Naive thymus-derived CD8-positive, alpha-beta T cell (primary cell): ENCODE measurements at places on chromosomes 1 and 21. TPM values are rescaled to one million over a fixed set of nuclear protein-coding genes. Genes with fewer than 3 reads are reported as not detected.
A peak's percentile ranks its signal among the peaks of the same experiment; 100 is the strongest.

Gene C1orf141
- total RNA-seq: not detected

Gene NTRK1
- not detected for total RNA-seq

Gene NUP210L
- total RNA-seq: 0.16 TPM

Gene DCDC2B
- not detected for total RNA-seq

DNA sequence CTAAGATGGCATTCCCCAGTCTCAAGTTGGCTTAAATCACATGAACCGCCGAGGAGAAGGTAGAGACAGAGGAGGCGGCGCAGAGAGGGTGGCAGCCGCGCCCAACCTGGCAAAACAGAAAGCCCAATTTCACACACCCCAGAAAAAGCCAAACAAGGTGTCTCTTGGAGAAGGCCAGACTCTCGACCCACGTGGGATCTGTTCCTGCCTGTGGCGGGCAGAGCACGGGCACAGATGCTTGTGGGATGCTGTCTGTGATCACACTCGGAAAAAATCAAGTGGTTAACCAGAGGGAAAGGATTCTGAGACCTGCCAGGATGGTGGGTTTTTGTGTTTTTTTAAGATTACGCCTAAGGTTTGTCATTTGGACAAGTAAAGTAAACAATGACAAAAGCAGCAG, 80.7 kb downstream of the MRPL37 start:
- H3K36me3 ChIP-seq: peaks cover 14% of the 10 kb centered on the region
- H3K27me3 ChIP-seq: no peaks in the 10 kb centered on the region
- H3K4me3 ChIP-seq: peak overlapping the region; percentile 73
- DNase-seq: peak; percentile 47

GRCh38 chr1:161885759-161886158, 119.6 kb downstream of the ATF6 start:
- peaks cover 14% of the 10 kb centered on the region for H3K36me3 ChIP-seq
- H3K27me3 ChIP-seq: no peaks in the 10 kb centered on the region
- no peak overlapping the region for H3K27ac ChIP-seq
- no peak for DNase-seq
- H3K4me3 ChIP-seq: no peak overlapping the region

DNA sequence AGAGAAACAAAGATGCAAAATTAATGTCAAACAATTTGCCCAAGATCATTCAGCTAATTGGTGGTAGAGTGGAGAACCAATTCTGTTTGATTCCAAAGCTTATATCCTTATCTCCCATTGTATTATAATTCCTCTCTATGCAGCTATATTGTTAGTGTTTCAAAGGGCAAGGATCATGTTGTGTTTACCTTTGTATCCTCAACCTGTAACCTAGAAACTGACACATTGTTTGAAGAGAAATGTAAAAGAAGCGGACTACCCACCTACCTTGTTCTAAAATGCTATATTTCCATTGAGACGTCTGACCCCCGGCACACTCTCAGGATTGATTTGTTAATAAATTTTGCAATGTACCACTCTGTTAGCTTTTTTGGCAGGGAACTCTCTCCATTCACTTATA, 9.3 kb downstream of the RAVER2 start:
- H3K36me3 ChIP-seq: no peaks in the 10 kb centered on the region
- H3K4me1 ChIP-seq: no peaks in the 10 kb centered on the region
- no peak for DNase-seq
- no peak overlapping the region for H3K27ac ChIP-seq

GRCh38 chr1:9867408-9868243, 42.4 kb downstream of the CTNNBIP1 start:
- no peaks in the 10 kb centered on the region for H3K27me3 ChIP-seq
- H3K4me1 ChIP-seq: peaks cover 10% of the 10 kb centered on the region
- DNase-seq: peak; percentile 86
- H3K27ac ChIP-seq: no peak overlapping the region

GRCh38 chr21:36511484-36512220, 31.7 kb upstream of the CLDN14 start:
- H3K27ac ChIP-seq: no peak overlapping the region
- H3K27me3 ChIP-seq: peaks cover 5% of the 10 kb centered on the region
- DNase-seq: no peak
- H3K4me3 ChIP-seq: no peak overlapping the region

DNA sequence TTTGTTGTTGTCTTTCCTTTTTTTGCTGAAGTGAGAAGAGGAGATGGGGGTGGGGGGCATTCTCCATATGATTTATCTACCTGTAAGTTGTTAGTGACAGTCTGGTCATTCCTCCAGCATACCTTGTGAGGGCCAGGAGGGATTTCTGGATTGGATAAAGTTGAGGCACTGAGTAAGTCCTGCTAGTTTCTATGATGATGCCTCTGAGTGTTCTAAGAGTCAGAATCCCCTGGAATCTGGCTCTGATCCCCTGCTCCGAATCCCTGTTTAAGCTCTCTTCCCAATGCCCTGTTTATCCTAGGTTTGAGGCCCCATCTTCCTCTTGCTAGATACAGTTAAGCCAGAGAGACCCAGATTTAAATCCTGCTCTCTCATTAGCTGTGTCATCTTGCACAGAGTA, 83.2 kb upstream of the HOOK1 start:
- H3K4me3 ChIP-seq: peak overlapping the region; percentile 3
- H3K27ac ChIP-seq: no peak overlapping the region
- no peak for DNase-seq
- peaks cover 18% of the 10 kb centered on the region for H3K36me3 ChIP-seq
- H3K27me3 ChIP-seq: no peaks in the 10 kb centered on the region

- H3K4me3 ChIP-seq: no peak overlapping the region
- H3K27me3 ChIP-seq: no peaks in the 10 kb centered on the region
- H3K27ac ChIP-seq: no peak overlapping the region
Measured at GRCh38 chr1:94315552-94316116, 78.2 kb upstream of the ARHGAP29 start.
